Mesothelial cell of epicardium (in vitro differentiated cells): ENCODE measurements at places on chromosomes 11 and 22. TPM values are rescaled to one million over a fixed set of nuclear protein-coding genes. Genes with fewer than 3 reads are reported as not detected.

GRCh38 chr11:85723088-85723487 lies 37.1 kb upstream of the CCDC89 start:
- no peak for DNase-seq

DNA sequence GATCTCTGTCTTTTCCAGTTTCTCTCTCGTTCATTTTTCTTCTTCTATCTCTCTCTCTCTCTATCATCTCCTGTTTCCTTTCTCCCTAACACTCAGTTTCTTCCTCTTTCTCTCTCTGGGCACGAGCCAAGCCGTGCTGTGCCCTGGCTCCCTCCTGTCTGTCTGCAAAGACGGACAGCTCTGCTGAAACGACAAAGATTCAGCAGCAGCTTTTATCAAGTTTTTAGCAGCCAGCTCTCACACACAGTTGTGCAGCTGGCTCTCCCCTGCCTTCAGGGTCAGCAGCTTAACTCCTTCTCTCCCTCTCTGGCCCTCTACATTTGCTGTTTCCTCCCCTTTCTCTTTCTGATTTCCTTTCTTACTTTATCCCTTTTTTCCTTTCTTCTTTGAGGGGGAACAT lies 352.0 kb upstream of the MPPED2 start:
- no peak for DNase-seq

Gene TNNI2
- total RNA-seq, result 0.59 to 1.3 TPM in 2 of 3 replicates, not detected in the other

- DNase-seq, result no peak
Measured at GRCh38 chr11:122578171-122578825, 77.2 kb upstream of the UBASH3B start.

Gene PDE3B
- total RNA-seq, result 10.1 to 12.3 TPM (median 10.7 TPM) in 3 replicates
